ENCODE measurements at places on chromosomes 1 and 21.

DNA sequence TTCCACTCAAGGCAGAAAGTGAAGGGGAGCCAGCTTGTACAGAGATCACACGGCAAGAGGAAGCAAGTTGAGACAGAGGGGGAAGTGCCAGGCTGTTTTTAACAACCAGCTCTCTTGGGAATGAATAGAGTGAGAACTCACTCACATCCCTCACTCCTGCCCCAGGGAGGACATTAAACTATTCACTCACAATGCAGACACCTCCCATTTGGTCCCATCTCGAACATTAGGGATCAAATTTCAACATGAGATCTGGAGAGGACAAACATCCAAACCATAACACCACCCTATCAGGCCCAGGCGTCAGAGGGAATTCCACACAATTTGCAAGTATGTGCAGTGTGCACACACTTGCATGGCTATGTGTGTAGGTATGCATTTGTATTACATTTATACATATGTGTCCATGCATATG, 62.7 kb downstream of the DMAP1 start:
- DNase-seq, result peak; percentile 20

DNA sequence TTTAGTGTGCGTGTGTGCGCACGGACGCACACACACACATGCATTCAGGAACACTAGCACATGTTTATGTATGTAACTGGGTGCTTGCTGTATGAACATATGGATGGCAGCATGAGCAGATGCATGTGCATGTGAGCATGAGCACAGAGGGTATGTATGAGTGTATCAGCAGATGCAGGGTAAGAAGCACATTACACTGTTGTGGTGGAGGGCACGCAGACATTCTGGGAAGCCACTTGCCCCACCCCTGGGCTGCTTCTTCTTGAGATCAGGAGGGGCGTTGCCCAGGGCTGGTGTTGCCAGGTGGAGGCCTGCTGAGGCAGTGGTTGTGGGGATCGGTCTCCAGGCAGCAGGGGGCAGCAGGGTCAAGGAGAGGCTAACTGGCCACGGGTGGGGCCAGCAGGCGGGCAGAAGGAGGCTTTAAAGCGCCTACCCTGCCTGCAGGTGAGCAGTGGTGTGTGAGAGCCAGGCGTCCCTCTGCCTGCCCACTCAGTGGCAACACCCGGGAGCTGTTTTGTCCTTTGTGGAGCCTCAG, 3.9 kb upstream of the P3R3URF start:
- peak; percentile 28 for DNase-seq

DNA sequence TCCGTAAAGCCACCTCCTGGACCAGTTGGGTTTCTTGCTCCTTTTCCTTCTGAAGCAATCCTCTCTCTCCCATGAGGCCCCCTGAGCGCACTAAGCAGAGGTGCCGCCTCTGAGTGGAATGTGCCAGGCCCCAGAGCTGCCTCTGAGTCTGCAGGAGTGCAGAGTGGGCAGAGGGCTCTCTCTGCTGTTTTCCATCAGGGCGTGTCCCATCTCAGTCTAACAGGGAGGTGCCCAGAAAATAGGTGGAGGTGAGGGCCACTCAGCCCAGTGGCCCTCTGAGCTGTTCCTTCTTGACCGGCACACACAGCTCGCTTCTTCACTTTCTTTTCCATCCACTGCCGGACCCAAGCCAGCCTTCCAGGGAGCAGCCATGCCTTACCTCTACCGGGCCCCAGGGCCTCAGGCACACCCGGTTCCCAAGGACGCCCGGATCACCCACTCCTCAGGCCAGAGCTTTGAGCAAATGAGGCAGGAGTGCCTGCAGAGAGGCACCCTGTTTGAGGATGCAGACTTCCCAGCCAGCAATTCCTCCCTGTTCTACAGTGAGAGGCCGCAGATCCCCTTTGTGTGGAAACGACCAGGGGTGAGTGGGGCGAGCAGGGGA, at the start of gene CAPN9:
TSS of gene CAPN9 (plus strand) at position 262 of the 604 bp plus-strand sequence. CDS start at position 371, 109 bp downstream.
- DNase-seq, result no peak

GRCh38 chr21:36861595-36862323, 104.7 kb downstream of the HLCS start:
- DNase-seq, result no peak

- DNase-seq, result no peak
Measured at GRCh38 chr1:16907870-16908758, 12.3 kb downstream of the RNU1-2 start.

DNA sequence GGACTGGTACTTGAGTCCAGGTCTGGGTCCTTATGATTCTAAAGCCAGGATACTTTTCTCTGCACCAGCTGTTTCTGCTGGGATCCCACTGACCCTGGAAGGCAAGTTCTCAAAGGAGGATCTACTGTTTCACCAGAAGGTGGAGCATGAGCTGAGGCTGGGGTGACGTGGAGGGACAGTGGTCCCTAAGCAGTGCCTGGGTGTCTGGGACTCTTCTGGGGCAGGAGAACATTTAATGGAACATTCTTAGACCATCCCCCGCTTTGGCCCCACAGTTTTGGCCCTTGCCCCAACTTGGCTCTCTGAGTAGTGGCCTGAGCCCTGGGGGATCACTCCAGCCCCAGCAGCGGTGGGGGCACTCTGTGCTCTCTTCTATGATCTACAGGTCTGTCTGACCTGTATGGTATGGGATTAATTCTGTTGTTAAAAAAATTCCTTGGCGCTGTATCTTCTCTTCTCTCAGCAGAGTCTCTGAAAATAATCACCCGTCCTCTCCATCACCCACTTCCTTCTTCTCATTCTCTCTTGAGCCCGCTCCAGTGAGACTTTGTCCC, 60.3 kb upstream of the CSF3R start:
- no peak for DNase-seq

DNA sequence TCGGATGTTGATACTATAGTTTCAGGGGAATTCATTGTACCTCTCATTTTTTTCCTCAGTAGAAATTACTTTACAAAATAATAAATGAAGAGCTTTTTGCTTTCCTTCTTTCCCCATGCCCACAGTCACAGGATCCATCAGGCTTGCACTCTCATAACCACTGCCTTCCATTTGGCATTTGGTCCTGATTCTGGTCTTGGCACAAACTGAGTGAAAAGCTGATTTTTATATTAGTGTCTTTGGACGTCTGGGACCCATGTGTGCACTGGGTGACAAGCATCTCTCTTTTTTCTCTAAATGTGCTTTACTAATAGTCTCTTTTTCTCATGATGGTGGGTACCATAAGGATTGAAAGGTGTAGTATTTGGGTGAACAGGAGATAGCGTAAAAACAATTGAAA, 2.8 kb downstream of the ELAVL4 start:
- peak; percentile 60 for DNase-seq

- peak; percentile 77 for DNase-seq
Measured at GRCh38 chr21:36927719-36928117, 38.8 kb downstream of the HLCS start.

DNA sequence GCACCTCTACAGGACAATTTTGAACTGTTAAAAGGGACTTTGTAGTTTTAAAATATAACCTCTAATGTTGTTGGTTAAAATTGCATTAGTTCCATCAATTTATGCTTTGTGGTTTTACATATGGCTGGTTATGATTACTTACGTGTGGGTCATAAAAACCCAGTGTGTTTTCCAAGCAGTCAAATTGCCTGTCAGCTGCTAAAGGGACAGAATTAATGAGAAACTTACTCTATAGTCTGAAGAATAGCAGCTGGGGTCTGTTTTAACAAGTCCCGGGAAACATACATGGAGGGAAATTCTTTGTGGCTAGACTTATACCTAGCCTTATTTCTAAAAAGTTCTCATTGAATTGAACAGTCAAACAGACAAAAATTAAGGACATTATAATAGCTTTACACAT, 820.9 kb upstream of the ADGRL4 start:
- no peak for DNase-seq

- no peak for DNase-seq
Measured at GRCh38 chr1:192951691-192952460, 107.3 kb downstream of the UCHL5 start.

- DNase-seq, result no peak
Measured at GRCh38 chr1:165843304-165843703, 15.9 kb downstream of the UCK2 start.

DNA sequence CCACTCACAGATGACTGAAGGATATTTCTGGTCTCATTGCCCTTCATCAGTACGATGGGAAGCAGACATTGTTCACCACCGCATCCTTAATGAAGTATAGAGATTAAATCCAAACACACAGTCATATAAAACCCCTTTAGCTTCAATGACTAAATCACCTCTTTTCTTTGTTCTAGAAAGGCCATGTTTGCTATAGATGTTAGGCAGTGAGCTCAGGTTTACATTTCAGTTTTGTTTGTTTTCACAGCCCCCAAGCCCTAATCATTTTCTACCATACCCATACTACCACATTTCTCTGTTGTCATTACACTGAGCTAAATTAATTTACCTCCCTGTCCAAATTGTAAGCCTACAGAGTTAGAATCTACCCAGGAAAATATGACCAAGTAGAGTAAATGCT, 385.1 kb downstream of the NTNG1 start:
- no peak for DNase-seq

- DNase-seq, result no peak
Measured at GRCh38 chr1:160330119-160330518, 12.9 kb downstream of the COPA start.

- DNase-seq, result no peak
Measured at GRCh38 chr1:167676205-167676915, 45.4 kb upstream of the MPZL1 start.

- no peak for DNase-seq
Measured at GRCh38 chr1:228911225-228912210, 176.2 kb downstream of the RHOU start.

DNA sequence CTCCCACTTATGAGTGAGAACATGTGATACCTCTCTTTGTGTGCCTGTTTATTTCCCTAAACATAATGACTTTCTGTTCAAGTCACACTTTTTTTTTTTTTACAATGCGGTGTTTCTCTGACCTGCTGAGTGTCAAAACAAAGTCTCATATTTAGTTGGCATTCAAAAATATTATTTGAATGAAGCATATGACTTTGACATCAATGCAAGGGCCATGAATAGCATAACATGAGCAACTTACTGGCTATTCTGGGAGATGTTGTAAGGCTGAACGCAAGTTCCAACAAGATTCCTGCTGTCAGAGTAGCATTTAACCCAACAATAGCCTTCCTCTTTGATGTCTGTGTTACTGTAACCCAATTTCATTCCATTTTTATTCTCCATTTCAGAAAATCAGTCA, 2.0 kb upstream of the KRTAP19-1 start:
- DNase-seq, result no peak

DNA sequence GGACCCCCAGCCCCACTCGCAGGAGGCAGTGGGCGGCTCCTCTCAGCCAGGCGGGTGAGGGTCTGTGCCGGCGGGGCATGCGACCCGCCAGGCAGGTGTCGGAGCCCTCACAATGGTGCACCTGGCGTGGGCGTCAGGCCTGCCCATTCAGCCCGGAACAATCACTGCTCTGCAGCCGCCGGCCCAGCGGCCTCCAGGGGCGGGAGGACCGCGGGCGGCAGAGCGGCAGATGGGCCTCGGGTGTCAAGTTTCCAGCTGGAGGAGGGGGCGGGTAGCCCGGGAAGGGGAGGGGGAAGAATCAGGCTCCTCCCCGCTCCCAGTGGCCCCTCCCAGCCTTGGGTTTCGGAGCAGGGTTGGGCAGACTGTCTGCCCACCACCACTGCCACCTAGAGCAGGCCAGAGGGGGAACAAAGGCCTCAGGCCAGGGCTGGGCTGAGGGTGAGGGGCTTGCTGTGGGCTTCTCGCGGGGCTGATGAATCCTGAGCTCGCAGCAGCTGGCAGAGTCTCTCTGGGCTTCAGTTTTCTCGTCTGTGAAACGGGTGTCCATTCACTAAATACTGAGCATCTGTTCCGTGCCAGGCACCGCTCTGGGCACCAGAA, 39.5 kb upstream of the CASZ1 start:
- peak; percentile 95 for DNase-seq

- DNase-seq, result no peak
Measured at GRCh38 chr1:147539122-147539575, 2.2 kb upstream of the BCL9 start.

GRCh38 chr1:218557731-218558130, 212.6 kb downstream of the TGFB2 start:
- DNase-seq, result peak; percentile 89

DNA sequence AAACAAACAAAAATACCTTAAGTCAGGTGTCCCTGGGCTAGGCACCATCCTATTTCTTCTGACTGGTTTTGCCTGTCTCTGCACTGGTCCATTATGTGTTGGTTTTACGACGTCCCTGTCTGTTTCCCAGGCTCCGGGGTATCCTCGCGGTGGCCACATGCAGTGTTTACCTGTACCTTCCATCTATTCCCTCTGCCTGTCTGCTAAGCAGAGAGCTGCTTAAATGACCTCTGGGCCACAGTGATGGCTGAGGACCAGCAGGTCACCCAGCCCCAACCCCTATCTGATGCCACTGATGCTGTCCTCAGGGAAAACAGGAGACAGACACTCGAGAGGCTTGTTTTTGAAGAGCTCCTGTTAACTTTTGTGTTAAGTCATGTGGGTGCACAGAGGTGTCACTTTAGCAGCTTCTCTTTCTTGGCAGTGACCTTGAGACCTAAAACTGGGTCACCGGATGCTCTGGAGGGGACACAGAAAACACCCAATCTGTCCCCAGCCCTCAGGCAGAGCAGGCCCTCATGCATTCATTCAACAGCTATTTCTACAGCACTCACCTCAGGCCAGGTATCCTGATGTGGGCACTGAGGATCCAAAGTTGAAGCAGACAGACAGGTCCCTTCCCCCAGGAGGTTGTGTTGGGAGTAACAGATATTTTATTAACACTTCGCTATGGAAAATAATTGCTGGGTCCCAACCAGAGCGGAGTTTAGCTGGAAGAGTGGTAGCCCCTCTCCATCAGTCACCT, 4.4 kb upstream of the EFHD2 start:
- DNase-seq, result no peak

DNA sequence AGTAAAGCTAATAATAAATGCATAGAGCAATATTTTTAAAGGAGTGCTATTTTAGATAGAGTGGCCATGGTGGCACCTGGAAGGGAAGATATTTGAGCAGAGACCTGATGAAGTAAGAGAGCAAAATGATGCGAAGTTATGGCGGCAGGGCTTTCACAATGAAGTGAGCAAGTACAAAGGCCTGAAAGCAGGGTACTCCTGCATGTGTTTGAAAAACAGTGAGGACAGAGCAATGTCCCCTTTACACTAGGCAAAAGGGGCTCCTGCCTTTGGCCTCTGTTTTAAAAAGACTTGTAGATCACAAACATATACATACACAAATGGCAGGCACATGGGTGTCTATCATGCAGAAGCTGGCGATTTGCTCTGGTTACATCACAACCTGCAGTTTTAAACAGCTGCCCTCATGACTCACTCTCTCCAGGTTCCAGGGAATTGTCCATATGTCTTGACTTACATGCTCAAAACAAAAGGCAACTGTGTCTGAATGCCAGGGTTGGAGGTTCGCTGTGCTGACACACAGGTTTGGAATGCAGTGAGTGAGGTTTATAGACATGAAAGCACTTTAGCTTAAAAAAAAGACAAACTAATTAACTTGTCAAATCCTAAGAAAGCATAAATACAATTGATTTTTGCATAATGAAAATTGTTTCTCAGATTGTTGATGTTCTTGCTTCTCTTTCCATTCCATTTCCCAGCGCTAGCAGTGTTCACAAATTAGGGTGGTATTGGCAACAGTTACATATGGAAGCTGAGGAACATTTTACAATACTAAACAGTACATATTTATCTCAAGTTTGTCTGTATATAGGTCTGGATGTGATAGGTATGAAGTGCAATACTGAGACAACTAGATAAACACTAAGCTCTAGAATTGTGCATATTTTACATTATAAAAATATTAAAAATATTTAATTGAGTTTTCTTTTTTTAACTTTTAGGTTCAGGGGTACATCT, 313.9 kb downstream of the BARHL2 start:
- DNase-seq, result peak; percentile 18

- DNase-seq, result peak; percentile 24
Measured at GRCh38 chr1:226466296-226466695, 58.4 kb upstream of the PARP1 start.
